ENCODE measurements at places on chromosomes 4 and X. TPM values are rescaled to one million over a fixed set of nuclear protein-coding genes. Genes with fewer than 3 reads are reported as not detected.

Gene DRP2
- total RNA-seq, result 0.58 TPM

Gene FANCB
- 0.51 TPM for total RNA-seq

Gene MAGEA3
- total RNA-seq, result not detected

Gene PFKFB1
- not detected for total RNA-seq

Gene PRPS1
- total RNA-seq, result 33.0 TPM

Gene OTC
- not detected for total RNA-seq

Gene NHSL2
- total RNA-seq, result 30.8 TPM

Gene CXorf51A
- total RNA-seq, result not detected

Gene PNMA6F
- not detected for total RNA-seq

Gene STARD8
- total RNA-seq, result 10.9 TPM

Gene TBC1D8B
- total RNA-seq, result 5.3 TPM

Gene RNF212
- total RNA-seq, result 2.3 TPM

Gene STK26
- total RNA-seq, result 133 TPM

Gene FHDC1
- 1.4 TPM for total RNA-seq

Gene ETNPPL
- not detected for total RNA-seq

Gene GJB1
- 5.9 TPM for total RNA-seq

Gene MAB21L2
- not detected for total RNA-seq

Gene ARHGAP6
- total RNA-seq, result 20.5 TPM

Gene PABPC1L2A
- not detected for total RNA-seq

Gene CT45A1
- not detected for total RNA-seq

Gene FMR1NB
- total RNA-seq, result not detected

Gene CDS1
- total RNA-seq, result 8.8 TPM

Gene ETDC
- not detected for total RNA-seq

Gene PCDH19
- total RNA-seq, result 2.0 TPM

Gene FAM9B
- total RNA-seq, result 1.7 TPM

Gene CXCL1
- 1.4 TPM for total RNA-seq

Gene RBM46
- total RNA-seq, result 1.1 TPM

Gene RHOXF1
- not detected for total RNA-seq

Gene CXCL3
- 2.5 TPM for total RNA-seq

Gene EMCN
- total RNA-seq, result 84.1 TPM

Gene PNMA6A
- 2.3 TPM for total RNA-seq

Gene C4orf50
- not detected for total RNA-seq

Gene GAGE1
- total RNA-seq, result not detected

Gene SPP1
- not detected for total RNA-seq

Gene VCX3B
- total RNA-seq, result not detected

Gene SPINK2
- total RNA-seq, result not detected

Gene SSX4
- total RNA-seq, result not detected

Gene BANK1
- 0.49 TPM for total RNA-seq

Gene TLR6
- total RNA-seq, result 5.8 TPM

Gene NXF2B
- total RNA-seq, result not detected

Gene WNK3
- 4.1 TPM for total RNA-seq

Gene PTCHD1
- 7.6 TPM for total RNA-seq

Gene COQ2
- 3.2 TPM for total RNA-seq

Gene TMSB15C
- total RNA-seq, result 0.59 TPM

Gene UTP3
- 28.9 TPM for total RNA-seq

Gene PRRG3
- 9.6 TPM for total RNA-seq

Gene REELD1
- not detected for total RNA-seq

Gene NUDT11
- total RNA-seq, result 4.7 TPM

Gene ETDA
- total RNA-seq, result not detected

Gene FGFBP2
- 1.6 TPM for total RNA-seq

Gene TMPRSS11B
- total RNA-seq, result not detected

Gene SLC9B1
- total RNA-seq, result 0.59 TPM

Gene PNCK
- 5.9 TPM for total RNA-seq

Gene PITX2
- not detected for total RNA-seq

Gene PGM2
- 45.6 TPM for total RNA-seq

Gene TIGD4
- total RNA-seq, result 1.5 TPM

Gene FSTL5
- not detected for total RNA-seq

Data from uterus (tissue), 4 donors.